Stimulated activated memory B cell treated with anti-CD40 and anti-IgM and Interleukin-4, amounts not matched to agents 10 μg/mL and 1 μg/mL and 100 μg/mL, for 72 hours (primary cell): ENCODE measurements at places on chromosomes 5 and 9.

- no peak for ATAC-seq
- no peak overlapping the region for H3K27ac ChIP-seq
- H3K27me3 ChIP-seq: no peaks in the 10 kb centered on the region
- H3K4me1 ChIP-seq: no peaks in the 10 kb centered on the region
- H3K36me3 ChIP-seq: peaks cover 50% of the 10 kb centered on the region
- no peak overlapping the region for H3K4me3 ChIP-seq
These were observed 40.8 kb upstream of the ROPN1L start for GRCh38 chr5:10400831-10401230.

DNA sequence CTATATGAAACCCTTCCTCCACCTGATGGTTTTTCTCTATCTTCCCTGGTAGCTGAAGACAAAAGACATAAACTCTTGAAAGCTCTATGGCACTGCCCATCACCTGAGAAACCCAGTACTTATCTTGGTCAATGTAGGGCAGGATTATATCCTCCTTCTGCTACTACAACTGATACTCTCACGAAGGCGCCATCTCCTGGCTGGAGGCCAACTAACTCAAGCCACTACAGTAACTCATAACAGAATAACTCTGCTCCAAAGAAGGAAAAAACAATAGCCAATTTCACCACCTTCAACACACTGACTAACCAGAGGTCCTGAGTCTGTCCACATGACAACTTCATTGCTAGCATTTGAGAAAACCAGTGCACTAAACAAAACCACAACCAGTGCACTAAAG lies 409.2 kb downstream of the CETN3 start:
- no peak overlapping the region for H3K4me3 ChIP-seq
- H3K4me1 ChIP-seq: no peaks in the 10 kb centered on the region
- H3K27ac ChIP-seq: no peak overlapping the region
- H3K27me3 ChIP-seq: no peaks in the 10 kb centered on the region
- no peaks in the 10 kb centered on the region for H3K36me3 ChIP-seq

DNA sequence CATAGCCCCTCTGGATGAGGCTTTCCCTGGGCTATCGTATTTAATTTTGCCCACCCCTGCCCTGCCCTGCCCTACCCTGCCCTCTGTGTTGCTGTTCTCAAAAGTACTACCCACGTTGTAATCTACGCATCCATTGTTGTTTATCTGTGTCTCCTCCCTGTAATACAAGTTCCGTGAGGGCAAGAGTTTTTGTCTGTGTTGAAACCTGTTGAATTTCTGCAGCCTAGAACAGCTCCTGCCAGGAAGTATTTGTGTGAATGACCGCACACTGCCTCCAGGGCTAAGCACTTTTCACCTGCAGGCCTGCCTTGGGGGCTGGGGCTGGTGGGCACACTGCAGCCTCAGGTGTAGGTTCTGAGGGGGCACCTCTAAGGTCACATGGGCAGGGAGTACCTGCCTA lies 244.8 kb downstream of the HSPA4 start:
- no peaks in the 10 kb centered on the region for H3K4me1 ChIP-seq

- H3K27me3 ChIP-seq: peaks cover 28% of the 10 kb centered on the region
- peaks cover 7% of the 10 kb centered on the region for H3K4me1 ChIP-seq
- H3K27ac ChIP-seq: no peak overlapping the region
- no peak for ATAC-seq
These were observed 9.4 kb downstream of the NR6A1 start for GRCh38 chr9:124761710-124762109.

- peaks cover 6% of the 10 kb centered on the region for H3K4me1 ChIP-seq
- no peaks in the 10 kb centered on the region for H3K36me3 ChIP-seq
- no peak for ATAC-seq
- peaks cover 63% of the 10 kb centered on the region for H3K27me3 ChIP-seq
- H3K27ac ChIP-seq: no peak overlapping the region
These were observed 15.0 kb downstream of the DCANP1 start for GRCh38 chr5:135432113-135432512.

DNA sequence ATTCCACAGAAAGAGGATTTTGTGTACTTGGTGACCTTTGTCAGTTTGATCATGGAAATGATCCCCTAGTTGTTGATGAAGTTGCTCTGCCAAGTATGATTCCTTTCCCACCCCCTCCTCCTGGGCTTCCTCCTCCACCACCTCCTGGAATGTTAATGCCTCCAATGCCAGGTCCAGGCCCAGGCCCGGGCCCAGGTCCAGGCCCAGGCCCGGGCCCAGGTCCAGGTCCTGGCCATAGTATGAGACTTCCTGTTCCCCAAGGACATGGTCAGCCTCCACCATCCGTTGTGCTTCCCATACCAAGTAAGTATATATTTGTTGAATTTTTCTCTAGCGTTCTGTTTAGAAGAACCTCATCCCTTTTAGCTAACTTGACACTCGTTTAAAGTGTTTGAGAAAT lies 30.0 kb downstream of the RBM27 start:
- H3K27me3 ChIP-seq: no peaks in the 10 kb centered on the region
- peaks cover 55% of the 10 kb centered on the region for H3K36me3 ChIP-seq
- no peaks in the 10 kb centered on the region for H3K4me1 ChIP-seq
- no peak overlapping the region for H3K4me3 ChIP-seq

DNA sequence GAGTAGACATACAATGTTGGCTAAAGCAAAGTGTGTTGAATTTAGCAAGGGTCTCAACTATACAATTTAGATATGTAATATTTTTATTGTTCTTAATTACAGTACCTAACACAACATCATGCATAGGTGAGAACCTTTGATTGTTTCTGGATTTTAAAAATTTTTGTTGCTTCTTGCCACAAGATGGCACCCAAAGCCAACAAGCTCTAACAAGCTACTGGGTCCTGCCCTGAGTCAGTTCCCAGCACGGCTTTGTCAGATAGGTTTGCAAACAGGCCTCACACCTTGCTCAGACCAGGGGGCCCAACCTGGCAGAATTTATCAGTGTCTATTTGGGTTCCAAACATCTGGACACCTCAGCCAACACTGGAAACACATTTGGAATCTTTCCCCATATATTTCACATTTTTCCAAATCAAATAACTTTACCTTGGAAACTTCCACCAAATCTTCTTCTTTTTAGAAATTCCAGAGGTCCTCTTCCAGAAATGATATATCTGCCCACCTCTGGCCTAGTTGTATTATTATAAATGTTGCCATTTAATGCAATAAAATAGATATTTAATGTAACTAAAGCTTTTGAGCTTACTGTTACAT lies 49.5 kb upstream of the EGFLAM start:
- no peaks in the 10 kb centered on the region for H3K4me1 ChIP-seq
- no peaks in the 10 kb centered on the region for H3K36me3 ChIP-seq
- no peak overlapping the region for H3K27ac ChIP-seq
- H3K27me3 ChIP-seq: no peaks in the 10 kb centered on the region
- ATAC-seq: no peak

GRCh38 chr5:172074896-172075295 lies 68.5 kb upstream of the FBXW11 start:
- peaks cover 61% of the 10 kb centered on the region for H3K36me3 ChIP-seq
- H3K4me1 ChIP-seq: peaks cover 14% of the 10 kb centered on the region
- no peak overlapping the region for H3K4me3 ChIP-seq
- no peak for ATAC-seq
- no peaks in the 10 kb centered on the region for H3K27me3 ChIP-seq
- H3K27ac ChIP-seq: no peak overlapping the region
